ENCODE measurements at places on chromosomes 11 and 22.

- no peak for DNase-seq
Observed at GRCh38 chr11:3831378-3832239, 9.2 kb downstream of the RHOG start.

- peak; percentile 82 for DNase-seq
Observed at GRCh38 chr22:46444390-46444854, 93.0 kb downstream of the CELSR1 start.

DNA sequence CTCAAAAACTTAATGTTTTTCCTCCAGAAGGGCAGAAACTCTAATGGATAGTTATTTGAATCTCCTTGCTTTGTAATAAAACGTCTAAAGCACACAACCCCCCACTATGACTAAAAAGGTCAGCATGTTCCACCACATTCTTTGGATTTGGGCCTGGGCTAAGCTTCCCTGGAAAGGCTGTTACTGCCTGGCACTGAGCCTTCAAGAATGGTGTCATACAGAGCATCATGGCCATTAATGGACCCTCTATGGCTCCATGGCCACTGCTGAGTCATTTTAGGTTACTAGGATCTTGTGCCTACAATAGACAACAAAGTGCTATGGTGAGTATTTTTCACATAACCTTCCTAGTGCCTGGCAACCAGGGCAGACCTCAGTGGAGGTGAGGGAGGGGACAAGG is 242.6 kb upstream of the FAT3 start:
- no peak for DNase-seq

DNA sequence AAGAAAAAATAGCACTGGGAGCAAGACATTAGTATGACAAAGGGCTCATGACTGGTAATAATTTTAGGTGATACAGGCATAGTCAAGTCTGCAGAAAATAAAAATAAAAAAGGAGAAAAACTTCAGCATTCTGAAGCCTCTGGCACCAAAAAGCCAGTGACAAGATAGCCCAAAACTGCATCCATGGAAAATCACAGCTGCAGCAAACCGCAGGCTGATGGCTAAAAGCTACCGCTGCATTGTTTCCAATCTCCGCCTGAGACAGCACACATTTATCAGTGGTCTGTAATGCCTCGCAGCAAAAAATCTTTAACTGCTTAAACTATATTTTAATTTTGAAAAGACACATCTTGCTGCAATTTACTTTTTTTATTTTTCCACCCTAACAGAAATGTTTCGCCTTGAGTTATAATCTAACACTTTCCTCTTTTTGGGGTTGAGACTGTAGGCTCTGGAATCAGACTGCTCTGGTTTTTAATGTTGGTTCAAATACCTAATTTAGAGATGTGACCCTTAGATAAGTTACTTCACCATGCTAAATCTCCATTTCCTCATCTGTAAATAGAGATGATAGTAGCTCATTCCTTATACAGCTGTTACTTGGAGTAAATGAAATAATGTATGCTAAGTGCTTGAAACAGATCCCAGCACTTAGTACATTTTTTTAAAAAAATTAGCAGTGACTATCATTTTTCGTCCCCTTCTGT is 42.0 kb upstream of the FIBIN start:
- DNase-seq: no peak

DNA sequence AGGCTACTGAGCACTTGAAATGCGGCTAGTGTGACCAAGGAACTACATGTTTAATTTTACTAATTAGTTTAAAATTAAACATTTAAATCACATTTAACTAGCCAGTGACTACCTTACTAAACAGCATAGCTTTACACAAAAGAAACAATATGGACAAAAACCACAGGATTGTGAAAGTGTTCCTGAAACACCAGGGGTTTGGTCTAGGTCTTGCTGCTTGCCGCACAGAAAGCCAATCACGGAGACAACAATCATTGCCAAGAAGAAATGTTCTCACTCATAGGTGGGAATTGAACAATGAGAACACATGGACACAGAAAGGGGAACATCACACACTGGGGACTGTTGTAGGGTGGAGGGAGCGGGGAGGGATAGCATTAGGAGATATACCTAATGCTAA is 309.5 kb downstream of the C11orf87 start:
- DNase-seq: no peak

GRCh38 chr22:35930933-35931332 is 97.7 kb downstream of the RBFOX2 start:
- DNase-seq: peak; percentile 7

Measured in T47D (cell line).